ENCODE measurements at places on chromosomes 1 and 21.

- DNase-seq: no peak
These were observed 41.8 kb downstream of the MIS18A start for GRCh38 chr21:32237021-32237420.

DNA sequence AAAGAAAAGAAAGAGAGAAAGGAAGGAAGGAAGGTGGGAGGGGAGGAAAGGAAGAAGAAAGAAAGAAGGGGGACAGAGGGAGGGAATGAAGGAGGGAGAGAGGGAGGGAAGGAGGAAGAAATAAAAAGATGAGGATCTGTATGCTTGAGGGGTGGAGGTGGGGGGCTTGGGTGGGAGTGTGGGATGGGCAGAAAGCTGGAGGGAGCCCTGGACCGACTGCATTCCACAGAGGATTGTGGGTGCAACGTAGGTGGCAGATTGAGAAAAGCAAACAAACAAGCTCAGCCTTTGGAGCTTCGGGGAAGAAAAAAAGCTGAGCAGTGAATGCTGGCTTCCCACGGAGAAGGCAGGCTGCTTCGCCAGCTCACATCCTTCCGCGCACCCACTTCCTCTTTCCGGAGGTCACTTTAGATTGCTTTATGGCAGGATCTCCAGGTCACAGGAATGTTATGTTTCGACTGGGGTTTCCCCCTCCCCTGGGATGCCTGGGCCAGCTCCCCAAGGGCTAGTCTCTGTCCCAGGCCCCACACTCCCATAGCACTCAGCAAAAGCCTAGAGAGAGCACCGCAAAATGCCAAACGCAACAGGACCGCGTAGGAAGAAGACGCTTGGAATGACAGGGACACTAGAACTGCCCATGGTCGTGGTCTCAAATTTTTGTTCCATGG, 20.7 kb upstream of the LGALS8 start:
- peak; percentile 8 for DNase-seq

GRCh38 chr1:65265651-65266351, 43.5 kb upstream of the DNAJC6 start:
- peak; percentile 52 for DNase-seq

DNA sequence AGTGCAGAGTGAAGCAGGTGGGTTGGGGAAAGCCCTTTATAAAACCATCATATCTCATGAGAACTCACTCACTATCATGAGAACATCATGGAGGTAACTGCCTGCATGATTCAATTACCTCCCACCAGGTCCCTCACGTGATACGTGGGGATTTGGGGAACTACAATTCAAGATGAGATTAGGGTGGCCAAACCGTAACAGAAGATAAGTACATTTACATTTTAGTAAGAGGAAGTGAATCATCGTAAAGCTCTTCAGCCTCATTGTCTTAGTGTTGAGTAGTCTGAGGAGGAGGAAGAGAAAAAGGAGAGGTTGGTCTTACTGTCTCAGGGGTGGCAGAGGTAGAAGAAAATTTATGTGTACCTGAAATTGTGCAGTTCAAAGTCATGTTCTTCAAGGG, 1053.4 kb upstream of the ADGRL4 start:
- no peak for DNase-seq

DNA sequence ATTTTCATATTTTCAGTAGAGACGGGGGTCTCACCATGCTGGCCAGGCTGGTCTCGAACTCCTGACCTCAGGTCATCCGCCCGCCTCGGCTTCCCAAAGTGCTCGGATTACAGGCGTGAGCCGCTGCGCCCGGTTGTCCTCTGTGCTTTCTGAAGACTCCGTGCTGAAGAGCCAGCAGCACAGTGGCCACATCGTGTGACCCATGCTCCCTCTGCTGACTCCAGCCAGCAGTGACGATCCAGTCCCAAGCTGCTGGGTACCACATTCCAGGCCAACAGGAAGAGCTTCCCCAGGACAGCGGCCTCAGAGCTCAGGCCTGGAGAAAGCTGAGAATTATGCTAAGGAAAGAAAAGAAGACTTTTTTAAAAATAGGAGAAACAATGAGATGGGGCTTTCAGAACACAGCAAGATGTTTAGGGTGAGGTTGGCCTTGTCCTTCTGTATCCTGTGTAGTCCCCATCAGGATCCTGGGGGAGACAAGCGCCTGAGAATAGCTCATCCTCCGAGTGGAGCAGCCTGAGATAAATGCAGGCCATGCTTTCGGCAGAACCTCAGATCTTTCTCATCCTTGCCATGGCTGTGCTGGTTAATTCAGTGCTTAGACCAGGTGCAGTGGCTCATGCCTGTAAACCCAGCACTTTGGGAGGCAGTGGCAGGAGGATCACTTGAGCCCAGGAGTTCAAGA, 207.1 kb downstream of the SLC35F3 start:
- peak; percentile 31 for DNase-seq

GRCh38 chr1:61445269-61445825, 279.6 kb downstream of the TM2D1 start:
- DNase-seq: no peak

- DNase-seq: no peak
These were observed 22.3 kb upstream of the AGO1 start for GRCh38 chr1:35860696-35861095.

DNA sequence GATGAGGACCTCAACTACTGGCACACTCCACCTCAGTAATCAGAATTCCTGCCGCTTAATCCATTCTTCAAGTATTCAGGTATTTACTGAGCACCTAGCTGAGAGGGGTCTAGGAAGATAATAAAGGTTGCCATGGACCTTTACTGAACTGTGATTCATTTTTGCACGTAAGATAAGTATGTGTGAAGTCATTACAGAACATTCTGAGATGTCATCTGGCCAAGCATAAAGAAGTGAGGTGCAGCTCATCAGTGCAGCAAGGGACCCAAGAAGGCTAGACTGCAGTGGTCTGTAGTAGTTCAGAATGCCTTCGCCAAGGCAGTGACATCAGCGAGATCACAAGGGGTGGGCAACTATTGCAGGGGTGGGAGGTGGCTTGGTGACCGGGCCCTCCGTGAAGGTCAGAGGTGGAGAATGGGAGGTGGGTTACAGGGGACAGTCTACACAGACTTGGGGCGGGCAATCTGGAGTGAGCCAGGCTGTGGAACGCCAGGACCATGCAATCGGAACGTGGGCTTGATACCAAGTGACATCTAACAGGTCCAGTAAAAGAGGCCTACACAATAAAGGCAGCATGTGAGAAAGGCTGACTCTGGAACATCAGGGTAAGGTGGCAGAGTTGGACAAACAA, 107.4 kb downstream of the SLC45A1 start:
- DNase-seq: no peak

- DNase-seq: no peak
These were observed 20.2 kb downstream of the NFYC start for GRCh38 chr1:40711465-40712404.

GRCh38 chr21:38721055-38721454, 84.7 kb upstream of the ETS2 start:
- no peak for DNase-seq

- DNase-seq: no peak
These were observed 96.9 kb upstream of the AKT3 start for GRCh38 chr1:243946946-243947345.

GRCh38 chr1:41662765-41663437, 178.4 kb upstream of the EDN2 start:
- no peak for DNase-seq

- no peak for DNase-seq
These were observed 25.4 kb downstream of the HMGCS2 start for GRCh38 chr1:119743308-119743707.

DNA sequence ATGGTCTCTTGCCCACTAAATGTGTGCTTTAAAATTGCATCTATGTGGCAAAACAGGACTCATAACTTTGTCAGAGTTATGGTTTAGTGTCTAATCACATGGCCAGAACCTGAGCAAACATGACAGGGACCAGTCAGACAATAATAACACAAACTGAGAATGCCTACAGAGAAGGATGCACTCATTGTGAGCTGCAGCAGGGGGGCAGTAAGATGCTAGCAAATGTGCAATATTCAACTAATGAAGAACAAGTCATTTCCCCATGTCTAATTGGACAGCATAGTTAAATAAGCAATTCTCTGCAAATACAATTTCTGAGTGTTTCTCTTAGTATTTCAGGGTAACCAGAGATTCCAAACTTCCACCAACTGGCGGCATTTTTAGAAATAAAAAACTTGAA, 30.8 kb downstream of the SPAG17 start:
- no peak for DNase-seq

GRCh38 chr1:82000221-82000620, 199.5 kb downstream of the ADGRL2 start:
- no peak for DNase-seq

DNA sequence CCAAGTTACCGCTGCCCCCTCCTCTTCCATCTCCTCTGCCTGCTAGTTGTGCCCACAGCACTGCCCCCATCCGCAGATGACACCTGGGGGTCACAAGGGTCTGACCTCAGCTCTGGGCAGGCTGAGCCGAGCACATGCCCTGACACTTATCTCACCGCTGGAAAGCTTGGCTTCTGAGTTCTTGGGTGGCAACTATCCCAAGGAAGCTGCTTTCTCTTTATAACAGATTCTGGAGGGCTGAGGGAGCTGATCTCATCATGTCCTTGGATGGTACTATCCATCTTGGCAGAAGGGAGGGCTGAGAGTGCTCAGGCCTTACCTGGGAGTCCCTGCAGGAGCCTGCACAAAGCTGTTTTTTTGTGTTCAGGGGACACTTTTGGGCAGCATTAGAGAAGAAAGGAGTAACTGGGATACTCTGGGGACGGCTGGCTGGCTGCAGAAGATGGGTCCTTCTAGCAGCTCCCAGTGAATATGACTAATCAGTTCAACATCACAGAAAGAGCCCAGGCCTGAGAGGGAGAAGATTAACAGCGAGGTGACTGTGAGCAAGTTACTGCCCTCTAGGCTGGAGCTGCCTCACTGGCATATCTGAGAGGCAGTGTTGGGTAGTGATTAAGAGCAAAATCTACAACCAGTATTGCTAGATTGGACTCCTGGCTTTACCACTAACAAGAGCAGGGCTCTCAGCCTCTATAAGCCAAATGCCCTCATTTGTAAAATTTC, 71.6 kb downstream of the PLXNA2 start:
- no peak for DNase-seq

DNA sequence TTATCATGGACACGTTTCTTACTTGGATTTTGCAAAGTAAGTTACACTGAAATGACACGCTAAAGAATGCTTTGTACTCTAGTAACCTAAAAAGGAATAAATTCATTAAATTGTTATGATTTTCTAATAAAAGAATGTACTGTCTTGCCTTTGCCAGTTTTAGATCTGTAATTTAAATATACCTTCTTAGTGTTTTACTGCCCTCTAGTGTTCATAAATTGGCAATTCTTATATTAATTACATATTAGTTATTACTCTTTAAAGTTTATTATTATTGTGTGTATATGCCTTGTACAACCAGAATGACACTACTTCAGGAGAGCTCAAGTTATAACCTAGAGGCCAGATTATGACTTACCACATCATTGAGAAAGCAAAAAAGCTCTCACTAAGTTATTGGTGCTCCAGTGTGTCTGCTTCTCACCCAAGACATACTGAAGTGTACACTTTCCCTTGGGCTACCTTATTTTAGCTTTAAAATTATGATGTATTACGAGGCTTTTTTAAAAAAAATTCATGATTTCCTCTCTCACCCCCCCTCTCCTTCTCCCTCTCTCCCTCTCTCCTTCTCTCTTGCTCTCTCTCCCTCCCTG, 169.9 kb downstream of the HS2ST1 start:
- no peak for DNase-seq

DNA sequence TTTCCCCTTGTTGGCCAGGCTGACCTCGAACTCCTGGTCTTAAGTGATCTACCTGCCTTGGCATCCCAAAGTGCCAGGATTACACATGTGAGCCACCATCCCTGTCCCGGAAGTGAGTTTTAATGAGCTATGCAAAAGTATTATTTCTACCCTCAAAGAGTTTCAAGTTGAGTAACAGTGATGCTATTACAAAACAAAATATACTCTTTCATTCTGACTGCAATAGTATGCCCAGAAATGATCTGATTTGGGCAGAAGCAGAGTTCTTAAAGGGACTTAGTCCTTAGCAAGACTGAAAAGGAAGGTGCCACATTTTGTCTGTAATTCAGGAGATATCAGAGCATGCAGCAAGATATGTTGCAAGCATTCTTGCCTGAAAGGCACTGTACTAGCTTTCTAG, 375.4 kb downstream of the NUF2 start:
- DNase-seq: no peak

- DNase-seq: no peak
These were observed 147.2 kb downstream of the PEX14 start for GRCh38 chr1:10621906-10622305.

- no peak for DNase-seq
These were observed 13.2 kb downstream of the SYT11 start for GRCh38 chr1:155872527-155872926.

DNA sequence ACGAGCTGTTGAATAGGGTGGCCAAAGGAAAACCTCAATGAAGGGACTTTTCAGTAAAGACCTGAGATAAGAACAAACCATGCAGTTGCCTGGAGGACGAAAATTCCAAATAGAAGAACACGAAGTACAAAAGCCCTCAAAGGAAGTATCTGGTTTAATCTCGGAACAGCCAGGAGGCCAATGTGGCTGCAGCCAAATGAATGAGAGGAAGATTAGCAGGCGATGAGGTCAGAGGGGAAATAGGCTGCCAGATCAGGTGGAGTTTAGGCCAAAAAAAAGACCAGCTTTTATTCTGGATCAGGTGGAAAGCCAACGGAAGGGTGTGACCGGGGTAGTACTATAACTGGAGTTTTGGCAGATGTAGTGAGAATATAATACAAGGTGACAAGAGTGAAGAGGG, 43.7 kb downstream of the SRSF11 start:
- no peak for DNase-seq

DNA sequence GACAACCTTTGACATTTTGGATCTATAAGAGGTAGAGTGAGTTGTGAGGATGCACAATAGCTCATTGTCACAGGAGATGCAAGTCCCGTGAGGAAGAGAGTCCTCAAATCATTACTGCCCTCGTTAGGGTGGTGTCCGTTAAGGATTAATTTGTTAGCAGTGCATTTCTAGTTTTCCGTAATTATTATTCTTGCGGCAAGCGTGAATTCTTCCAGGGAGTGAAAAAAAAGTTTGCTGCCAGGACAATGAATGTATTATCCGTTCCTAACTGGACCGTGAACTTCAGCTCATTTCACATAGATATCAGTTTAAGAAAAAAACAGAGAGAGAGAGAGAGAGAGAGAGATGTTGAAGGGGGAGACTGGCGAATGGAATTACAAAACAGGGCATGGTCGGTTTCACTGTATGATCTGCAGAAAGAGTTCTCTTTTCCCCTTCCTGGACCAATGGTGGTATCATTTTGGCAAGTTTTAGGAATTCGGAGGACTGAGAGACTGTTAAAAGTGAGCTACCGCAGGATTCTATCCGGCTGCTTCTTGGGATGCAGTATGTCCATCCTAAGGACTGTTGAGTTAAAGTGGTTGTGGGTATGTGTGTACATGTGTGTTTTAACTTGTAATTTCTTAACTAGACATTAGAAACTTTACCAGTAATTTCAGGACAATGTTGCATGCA, 216.0 kb upstream of the NFIA start:
- DNase-seq: no peak

All from neural crest cell (in vitro differentiated cells).